Activated T-cell treated with anti-CD3 and anti-CD28 coated beads for 24 hours (primary cell): ENCODE measurements at places on chromosomes 5 and 9.

GRCh38 chr5:157267025-157267424, 1.1 kb downstream of the CYFIP2 start:
- no peak for DNase-seq

DNA sequence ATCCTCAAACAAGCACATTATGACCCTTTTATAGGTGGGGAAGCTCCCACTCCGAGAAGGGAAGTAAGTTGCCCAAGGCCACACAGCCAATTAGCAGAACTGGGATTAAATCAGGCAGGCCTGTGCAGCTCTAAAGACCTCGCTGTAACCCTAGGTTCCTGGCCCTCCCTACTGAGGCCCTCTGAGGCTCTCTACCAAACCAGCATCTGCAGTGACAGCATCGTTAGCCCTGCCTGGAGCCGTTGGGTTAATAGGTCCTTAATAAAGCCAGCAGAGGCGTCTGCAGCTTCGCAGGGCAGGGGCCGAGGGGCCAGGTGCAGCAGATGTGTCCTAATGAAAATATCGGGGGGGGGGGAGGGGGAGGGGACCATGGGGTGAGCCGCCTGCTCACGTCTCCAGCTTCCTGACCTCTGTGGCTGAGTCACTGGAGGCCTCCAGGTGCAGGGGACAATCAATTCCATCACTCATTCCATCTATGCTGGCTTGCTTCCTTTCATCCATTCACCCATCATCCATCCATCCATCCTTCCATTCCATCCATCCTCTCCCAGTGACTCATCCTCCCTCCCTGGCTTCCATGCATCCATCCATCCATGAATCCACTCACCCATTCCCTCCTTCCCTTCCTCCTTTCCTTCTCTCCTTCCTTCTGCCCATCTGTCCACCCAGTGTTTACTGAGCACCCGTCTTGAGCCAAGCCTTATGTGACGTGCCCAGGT, 203.9 kb downstream of the C9orf50 start:
- no peak for DNase-seq

DNA sequence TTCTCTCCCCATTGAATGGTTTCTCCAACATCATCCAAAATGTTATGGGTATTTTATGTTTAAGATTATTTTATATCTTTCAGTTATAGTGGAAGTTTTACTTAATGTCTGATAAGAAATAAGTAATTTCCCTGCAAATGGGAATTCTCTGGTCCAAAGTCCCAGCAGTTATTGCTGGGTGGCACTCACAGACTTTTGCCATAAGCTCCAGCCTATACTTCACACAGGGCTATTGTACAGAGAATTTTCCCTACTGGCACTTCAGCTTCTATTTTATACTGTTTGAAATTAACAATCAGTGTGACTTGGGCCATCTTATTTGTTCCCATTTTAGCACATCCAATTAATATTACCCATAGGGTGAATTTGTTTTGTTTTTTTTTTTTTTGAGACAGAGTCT, 32.9 kb downstream of the CD14 start:
- no peak for DNase-seq

DNA sequence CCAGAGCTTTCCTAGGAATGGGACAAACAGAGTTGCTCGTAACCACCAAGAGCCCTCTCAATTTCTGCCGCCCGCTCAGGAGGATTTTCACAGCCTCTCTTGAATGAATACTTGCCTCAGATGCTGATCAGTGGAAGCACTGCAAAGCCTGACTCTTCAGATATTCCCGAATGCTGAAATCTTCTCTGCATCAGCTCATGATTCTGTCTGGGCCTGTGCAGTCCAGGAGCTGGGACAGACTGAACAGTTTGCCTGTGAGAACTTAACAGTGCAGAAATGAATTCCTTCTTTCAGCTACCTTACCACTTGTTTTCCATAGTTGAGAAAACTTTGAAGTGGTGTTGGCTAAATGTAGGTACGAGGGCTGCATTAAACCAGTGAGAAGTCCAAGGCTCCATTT, 17.1 kb downstream of the ZNF462 start:
- no peak for DNase-seq

- no peak for DNase-seq
Observed at GRCh38 chr9:19371942-19372341, 8.1 kb downstream of the RPS6 start.

DNA sequence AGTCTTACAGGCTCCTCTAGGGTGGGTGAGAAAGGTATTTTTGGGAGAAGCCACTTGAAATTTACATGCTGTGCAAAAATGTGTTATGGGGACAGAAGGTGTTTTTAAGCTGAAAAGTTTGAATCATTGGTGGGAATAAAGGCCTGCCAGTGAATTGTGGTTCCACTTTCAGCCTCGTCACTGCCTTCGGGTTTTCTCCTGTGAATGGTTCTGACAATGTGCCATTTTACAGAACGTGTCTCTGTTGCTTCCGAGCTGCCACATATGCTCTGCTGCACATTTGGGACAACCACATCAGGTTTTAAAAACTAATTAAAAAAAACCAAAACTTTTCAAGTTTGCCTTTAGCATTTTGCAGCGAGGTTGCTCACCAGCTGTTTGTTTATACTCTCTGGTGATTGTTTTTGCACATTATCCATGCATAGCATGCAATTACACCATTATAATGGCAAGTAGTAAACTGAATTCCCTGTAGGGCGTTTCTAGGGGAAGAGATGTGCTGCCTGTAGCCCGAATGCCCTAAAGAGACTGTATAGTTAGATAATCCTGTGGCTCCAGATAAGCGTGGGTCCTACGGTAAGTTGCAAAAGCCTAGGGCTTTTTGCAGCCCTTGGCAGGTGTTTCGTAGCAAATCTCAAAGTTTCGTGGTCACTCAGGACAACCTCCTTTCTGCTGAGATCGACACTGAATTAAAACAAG, 40.1 kb upstream of the SUB1 start:
- DNase-seq: no peak

- no peak for DNase-seq
Observed at GRCh38 chr9:16118043-16118442, 565.2 kb downstream of the CCDC171 start.

DNA sequence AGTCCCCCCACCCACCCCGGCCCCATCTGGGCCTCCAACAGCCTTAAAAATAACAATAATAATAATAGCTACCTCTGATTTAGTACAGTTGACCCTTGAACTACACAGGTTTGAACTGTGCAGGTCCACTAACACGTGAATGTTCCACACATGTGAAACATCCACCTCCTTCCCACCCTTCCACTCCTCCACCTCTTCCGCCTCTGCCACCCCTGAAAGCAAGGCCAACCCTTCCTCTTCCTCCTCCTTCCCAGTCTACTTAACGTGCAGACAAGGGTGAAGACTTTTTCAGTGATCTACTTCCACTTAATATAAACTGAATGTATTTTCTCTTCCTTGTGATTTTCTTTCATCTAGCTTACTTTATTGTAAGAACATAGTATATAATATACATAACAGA, 10.8 kb downstream of the PDGFRB start:
- no peak for DNase-seq

GRCh38 chr5:107858324-107858723, 187.6 kb upstream of the EFNA5 start:
- no peak for DNase-seq

GRCh38 chr9:98101416-98101815, 17.6 kb downstream of the TRIM14 start:
- DNase-seq: no peak

- no peak for DNase-seq
Observed at GRCh38 chr9:110198357-110198756, 9.6 kb downstream of the C9orf152 start.

DNA sequence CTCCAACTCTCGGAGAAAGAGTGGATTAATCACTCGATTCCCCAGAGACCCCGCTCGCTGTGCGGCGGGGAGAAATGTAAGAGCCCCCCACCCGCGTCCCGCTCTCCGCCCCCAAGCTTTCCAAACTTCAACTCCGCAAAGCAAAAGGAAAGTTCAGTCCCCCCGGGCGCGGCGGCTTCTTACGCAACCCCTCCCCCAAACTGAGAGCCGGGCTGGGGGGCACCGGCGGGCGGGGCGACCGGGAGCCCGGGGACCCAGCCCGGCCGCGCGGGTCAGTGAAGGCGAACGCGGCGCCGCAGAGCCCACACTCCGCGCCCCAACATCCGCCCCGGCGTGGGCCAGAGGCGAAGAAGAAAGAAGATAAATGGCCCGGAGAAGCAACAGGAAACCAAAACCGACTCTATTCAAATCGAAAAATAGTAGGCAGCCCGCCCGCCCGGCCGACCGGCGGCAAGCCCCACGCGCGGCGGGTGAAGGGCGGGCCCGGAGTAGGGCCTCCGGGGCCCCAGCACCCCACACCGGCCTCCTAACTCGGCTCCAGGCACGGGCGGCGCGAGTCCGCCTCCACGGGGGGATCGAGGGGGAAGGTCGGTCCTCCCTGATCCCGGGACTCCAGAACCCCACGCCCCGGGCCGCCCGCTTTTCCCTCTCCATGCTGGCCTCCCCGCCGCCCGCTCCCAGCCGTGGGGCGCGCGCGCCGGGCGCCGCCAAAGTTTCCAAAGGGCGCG, 720 bp downstream of the NOTCH1 start:
- DNase-seq: peak; percentile 56

DNA sequence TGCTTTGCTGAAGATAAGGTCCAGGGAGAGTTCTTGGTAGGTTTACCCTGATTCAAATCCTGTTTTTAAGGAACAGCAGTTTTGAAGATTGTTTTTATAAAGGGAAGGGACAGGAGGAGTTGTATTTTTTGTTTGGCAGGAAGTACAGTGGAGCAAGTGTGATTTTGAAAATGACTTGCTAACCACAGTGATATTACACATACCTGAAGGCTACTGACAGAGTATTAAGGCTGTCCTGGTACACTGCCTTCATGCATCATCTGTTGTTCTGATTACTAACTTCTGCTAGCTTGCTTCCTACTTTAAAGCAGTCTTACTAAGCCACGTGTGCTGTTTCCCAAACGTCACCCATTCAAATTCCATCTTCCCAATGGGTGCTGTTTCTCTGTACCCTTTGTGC, 559.5 kb upstream of the SGCD start:
- no peak for DNase-seq

DNA sequence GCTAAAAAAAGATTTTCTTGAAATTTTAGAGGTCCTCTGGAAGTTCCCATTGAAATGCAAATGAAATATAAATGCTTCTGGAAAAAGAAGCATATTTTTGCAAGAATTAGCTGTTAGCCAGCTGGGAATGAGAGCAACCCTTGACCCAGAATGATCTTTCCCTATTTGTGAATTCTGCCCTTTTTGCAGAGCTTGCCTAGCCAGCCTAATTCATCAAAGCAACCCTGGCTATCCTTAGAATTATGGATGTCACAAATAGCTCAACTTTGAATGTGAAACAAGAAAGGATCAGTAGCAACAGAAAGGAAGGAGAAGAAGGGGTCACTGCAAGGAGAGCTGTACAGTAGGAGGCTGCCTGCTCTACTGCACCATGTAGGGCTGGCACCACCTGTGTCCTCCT, 345.9 kb downstream of the EFNA5 start:
- DNase-seq: no peak

DNA sequence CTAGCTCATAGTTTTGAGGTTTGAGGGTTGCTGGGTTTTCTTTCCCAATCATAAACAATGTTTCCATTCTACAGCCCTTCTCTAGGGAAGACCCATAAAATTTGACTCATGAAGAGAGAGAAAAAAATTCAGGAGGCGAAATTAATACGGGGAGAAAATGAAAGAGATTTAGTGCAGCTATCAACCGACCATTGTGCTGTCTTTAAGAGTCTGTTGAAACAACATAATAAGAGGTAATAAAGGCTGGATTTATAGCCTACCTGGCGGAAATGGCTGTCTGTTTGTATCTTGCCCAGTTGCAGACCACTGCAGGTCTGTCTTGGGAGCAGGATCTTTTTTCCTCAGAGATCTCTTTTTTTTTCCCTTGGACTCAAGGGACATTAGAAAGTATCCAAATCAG, 66.9 kb downstream of the TLR4 start:
- no peak for DNase-seq

DNA sequence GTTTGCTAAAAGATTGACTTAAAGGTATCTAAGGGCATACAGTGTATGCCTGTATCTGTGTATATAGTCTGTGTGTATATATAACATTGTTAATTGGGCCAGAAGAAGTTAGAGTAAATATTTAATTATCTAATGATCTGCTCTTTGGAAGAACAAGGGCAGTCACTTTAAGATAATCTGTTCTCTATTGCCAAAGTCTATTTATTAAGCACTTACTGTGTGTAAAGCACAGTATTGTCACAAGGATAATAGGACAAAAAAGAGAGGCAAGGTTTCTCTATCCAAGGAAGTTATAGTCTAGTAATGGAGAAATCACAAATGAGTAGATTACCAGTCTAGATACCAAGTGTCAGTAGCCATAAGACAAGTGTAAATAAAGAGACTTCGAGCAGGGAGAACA, 51.5 kb downstream of the SV2C start:
- no peak for DNase-seq

GRCh38 chr5:135859641-135860040, 25.2 kb downstream of the SLC25A48 start:
- DNase-seq: no peak

GRCh38 chr5:171433982-171434676, 14.7 kb downstream of the FGF18 start:
- DNase-seq: no peak

DNA sequence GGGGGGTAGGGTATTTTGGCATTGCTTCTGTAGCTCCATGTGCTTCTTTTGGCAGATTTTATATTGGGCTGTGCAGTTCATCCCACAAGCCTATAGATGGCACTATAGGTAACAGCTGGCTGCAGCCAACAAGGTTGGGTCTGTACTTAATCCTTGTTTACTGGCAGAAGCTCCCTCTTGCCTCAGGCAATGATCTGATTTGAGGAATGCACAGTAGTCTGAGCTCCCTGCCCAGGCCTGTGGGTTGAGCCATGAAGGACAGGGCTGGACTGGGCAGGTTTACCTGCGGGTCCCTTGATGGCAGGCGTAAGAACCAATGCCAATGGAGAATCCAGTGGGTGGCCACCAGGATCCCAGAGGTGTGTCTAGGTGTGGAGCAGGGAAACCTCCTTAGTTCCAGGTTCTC, 11.7 kb upstream of the OR1J2 start:
- peak; percentile 6 for DNase-seq
